NCI-H1092 (cell line): ENCODE measurements at places on chromosomes 5 and 9.

- no peak for DNase-seq
Observed at GRCh38 chr9:97704851-97705250, 7.7 kb upstream of the XPA start.

GRCh38 chr5:113237893-113238292 is 196.9 kb downstream of the TSSK1B start:
- no peak for DNase-seq

GRCh38 chr9:84374516-84374915 is 34.0 kb upstream of the SLC28A3 start:
- DNase-seq: no peak

DNA sequence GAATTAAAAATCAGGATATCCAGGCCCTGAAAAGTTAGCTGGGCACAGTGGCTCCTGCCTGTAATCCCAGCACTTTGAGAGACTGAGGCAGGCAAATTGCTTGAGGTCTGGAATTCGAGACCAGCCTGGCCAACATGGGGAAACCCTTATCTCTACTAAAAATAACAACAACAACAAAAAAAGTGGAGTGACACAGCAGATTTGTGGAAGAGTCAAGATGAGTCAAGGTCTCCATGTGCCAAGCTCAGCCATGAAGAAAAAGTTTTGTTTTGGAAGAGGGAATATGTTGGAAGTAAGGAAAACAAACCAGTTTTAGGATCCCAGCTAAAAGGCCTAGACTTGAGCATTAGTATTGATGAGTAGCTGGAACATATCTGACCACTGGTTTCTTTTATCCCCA is 14.7 kb downstream of the LRRC70 start:
- no peak for DNase-seq

GRCh38 chr9:81633952-81634854 is 55.1 kb downstream of the TLE1 start:
- no peak for DNase-seq

DNA sequence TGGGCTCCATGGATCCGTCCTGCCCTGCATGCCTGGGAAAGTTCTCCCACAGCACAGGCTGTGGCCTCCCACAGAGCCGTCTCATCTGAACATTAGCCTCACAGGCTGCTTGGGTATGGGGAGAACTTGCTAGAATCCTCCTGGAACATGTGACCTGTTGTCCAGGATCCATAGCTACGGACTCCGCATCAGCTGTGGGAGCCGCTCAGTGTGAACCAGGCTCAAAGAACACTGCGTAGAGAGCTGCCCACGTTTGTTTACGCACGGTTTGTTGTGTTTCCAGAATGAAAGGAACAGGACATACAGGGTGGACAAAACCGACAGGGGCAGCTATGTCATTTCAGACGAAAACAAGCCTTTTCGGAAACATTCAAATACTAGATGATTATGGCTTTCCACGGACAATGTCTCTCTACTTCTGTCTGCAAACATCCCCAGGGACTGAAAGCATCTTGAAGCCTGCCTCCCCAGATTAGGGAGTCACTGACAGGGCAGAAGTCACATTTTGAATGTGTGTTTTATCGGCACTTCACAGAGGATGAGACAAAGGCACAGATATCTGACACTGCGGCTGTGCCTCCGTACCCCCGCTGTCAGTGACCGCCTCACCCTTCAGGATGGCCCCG is 390.3 kb downstream of the GADD45G start:
- no peak for DNase-seq

GRCh38 chr5:159262472-159262858 is 625 bp upstream of the UBLCP1 start:
- DNase-seq: no peak

- peak; percentile 29 for DNase-seq
Observed at GRCh38 chr9:137029058-137029936, 1.3 kb upstream of the ABCA2 start.

GRCh38 chr5:59583810-59584562 is 309.5 kb downstream of the PDE4D start:
- peak; percentile 68 for DNase-seq

DNA sequence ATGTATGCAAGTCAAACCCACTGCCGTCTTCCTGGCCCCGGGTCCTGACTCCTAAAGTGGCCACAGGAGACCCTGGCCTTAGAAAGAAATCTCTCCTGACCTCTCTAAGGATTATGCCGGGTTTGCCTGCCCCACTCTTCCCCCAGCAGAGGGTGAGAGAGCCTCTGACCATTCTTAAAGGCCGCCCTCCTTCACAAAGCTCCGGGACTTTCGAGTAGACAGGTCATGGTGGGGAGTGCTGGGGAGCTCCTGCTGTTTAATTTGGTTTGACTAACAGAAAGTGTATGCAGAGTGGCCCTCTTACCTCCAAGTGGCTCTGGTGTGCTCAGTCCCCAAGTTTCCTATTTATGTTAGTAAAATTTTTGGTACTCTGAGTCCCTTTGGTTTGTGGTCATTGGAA is 111.8 kb downstream of the LRRC70 start:
- DNase-seq: no peak

DNA sequence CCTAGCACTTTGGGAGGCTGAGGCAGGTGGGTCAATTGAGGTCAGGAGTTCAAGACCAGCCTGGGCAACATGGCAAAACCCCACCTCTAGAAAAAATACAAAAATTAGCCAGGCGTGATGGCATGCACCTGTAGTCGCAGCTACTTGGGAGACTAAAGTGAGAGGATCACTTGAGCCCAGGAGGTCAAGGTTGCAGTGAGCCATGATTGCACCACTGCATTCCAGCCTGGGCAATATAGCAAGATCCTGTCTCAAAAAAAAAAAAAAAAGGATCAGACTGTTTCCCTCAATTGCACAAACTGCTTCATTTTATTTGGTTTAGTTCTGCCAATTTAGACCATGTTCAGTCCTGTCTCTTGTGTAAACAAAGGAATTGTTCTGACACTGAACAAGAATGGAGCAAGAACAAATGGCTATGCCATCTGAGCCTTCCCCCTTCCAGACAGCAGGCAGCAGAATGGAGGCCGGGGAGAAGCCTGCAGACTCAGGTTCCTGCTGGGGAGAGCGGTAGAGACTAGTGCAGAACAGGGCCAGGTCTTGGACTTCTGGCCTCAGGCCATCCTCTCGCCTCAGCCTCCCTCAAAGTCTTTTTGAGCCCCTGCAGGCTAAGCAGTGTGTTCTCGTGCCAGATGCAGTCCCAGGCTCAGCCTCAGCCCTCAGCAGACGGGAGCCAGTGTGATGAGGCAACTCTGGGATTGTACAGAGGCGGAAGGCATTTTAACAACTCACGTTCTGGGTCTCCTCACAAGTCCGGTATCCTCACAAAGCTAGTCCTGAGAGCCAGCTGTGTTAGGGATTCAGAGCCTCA is 18.2 kb downstream of the HNRNPH1 start:
- no peak for DNase-seq

- DNase-seq: no peak
Observed at GRCh38 chr5:68344447-68345111, 129.0 kb downstream of the PIK3R1 start.

GRCh38 chr5:26805076-26805475 is 233.3 kb downstream of the CDH9 start:
- DNase-seq: no peak

- no peak for DNase-seq
Observed at GRCh38 chr5:127006744-127007143, 23.6 kb downstream of the MARCHF3 start.

DNA sequence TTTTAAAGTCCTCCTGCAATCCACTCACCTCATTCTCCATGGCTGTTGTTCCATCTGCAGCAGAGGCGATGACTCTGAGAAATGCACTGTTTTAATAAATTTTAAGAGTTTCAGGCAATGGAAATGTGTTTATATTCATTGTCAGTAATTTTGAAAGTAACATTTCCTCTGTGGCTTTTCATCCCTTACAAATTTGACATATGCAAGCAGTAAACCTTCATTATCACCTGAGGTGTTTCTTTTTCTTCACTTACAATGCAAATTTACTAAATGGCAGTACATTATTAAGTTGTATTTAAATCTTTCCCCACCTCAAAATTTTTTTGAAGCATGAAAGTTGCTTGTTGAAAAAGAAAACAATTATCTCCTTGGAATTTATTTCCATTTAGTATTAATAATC is 136.9 kb downstream of the DIRAS2 start:
- DNase-seq: no peak

DNA sequence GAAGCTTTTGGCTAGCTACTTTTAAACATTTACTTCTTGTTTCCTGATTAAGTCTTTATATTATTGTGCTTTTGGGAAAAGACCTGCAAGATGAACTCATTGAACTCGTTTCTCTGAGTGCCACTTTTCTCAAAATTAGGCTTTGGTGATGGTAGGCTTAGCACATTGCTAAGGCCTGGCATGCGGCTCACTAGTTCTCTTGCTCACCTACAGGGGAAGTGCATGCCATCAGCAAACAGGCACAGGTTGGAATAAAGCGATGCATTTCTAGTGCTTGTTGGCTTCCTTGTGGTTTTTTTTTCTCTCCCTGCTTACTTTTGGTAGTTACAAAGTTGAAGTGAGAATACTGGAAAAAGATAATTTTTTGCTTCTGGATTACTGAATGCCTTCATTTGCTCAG is 41.4 kb downstream of the TLE4 start:
- DNase-seq: no peak

- no peak for DNase-seq
Observed at GRCh38 chr5:94900006-94900505, 281.6 kb downstream of the SLF1 start.

GRCh38 chr5:75192804-75193203 is 43.9 kb downstream of the ANKRD31 start:
- DNase-seq: no peak

DNA sequence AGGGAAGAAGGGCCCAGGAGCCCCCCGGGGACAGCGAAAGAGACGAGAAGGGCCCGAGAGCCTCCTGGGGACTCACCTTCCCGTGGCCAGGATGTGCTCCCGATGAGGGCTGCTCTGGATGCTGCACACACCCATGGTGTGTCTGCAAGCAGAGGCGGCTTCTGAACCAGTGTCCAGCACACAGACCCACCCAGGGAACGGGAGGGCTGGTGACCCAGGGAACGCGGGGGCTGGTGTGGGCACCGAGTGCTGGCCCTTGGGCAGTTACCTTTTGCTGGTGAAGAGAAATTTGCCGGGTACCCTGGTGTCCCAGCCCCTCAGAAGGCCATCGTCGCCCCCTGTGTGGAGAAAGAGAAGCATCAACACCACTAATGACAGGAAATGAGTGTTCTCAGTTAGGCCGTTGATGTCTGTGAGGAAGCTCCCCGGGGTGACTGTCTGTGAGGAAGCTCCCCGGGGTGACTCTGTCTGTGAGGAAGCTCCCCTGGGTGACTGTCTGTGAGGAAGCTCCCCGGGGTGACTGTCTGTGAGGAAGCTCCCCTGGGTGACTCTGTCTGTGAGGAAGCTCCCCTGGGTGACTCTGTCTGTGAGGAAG is 13.2 kb downstream of the MRPL41 start:
- no peak for DNase-seq

DNA sequence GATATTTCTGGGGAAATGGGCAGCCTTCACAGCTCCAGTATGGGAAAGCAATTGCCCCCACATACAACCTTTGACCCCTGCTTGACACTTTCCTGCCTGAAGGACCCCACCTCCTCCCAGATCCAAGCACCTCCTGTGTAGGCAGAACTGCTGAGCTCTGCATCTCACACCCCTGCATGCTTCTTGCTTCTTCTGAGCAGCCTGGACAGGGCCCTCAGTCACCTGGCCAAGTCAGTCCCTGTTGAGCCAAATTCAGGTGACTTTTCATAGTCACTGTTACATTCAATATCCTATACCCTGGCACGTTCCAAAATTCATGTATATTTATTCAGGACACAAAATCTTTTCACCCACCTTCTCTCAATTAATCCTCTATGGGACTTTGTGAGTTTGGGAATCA is 30.4 kb upstream of the CTSL start:
- no peak for DNase-seq

GRCh38 chr5:138623053-138623452 is 47.9 kb upstream of the HSPA9 start:
- DNase-seq: no peak

- no peak for DNase-seq
Observed at GRCh38 chr9:101247297-101247696, 137.5 kb downstream of the BAAT start.

GRCh38 chr5:87252283-87252605 is 15.4 kb upstream of the RASA1 start:
- DNase-seq: no peak

DNA sequence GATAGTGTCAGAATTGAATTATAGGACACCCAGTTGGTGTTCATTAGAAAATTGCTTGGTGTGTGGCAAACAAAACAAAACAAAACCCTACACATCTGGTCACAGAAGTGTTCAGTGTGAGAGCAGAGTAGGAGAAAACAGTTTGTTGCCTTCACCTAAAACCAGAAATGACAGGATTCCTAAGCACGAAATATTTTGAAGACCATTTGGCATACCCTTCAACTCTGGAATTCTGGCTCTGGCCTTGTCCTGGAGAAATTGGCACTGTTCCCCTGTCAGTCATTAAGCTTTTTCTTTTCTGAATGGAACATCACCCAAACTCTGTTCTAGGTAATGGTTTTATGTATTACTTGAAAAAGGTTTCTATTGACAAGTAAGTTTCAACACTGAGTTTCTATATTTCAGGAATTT is 110.2 kb upstream of the PCA3 start:
- no peak for DNase-seq

GRCh38 chr9:137156567-137157375 is 13.1 kb downstream of the LRRC26 start:
- DNase-seq: no peak

- no peak for DNase-seq
Observed at GRCh38 chr5:149340920-149341319, 4.4 kb upstream of the GRPEL2 start.

GRCh38 chr5:1247811-1248210 is 22.6 kb downstream of the SLC6A18 start:
- DNase-seq: no peak

DNA sequence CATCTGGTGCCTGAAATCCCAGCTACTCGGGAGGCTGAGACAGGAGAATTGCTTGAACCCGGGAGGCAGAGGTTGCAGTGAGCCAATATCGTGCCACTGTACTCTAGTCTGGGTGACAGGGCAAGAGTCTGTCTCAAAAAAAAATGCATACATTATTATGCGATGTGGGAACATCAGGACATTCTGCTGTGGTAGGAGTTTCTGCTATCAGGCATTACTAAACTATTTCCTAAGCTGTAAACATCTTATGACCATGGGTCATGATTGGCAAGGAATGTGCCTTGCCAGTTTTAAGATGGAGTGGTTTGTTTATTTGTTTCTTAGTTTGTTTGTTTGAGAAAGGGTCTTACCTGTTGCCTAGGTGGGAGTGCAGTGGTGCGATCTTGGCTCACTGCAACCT is 45.1 kb upstream of the FAM120A start:
- DNase-seq: no peak

GRCh38 chr9:127161081-127161624 is 38.7 kb upstream of the ANGPTL2 start:
- no peak for DNase-seq

- DNase-seq: no peak
Observed at GRCh38 chr5:173554989-173555705, 61.3 kb downstream of the BOD1 start.

- peak; percentile 44 for DNase-seq
Observed at GRCh38 chr9:113298924-113299770, 4.0 kb downstream of the RNF183 start.

GRCh38 chr5:131769961-131770360 is 26.9 kb downstream of the FNIP1 start:
- DNase-seq: no peak

- no peak for DNase-seq
Observed at GRCh38 chr9:76044266-76044819, 153.9 kb downstream of the PCSK5 start.

- DNase-seq: no peak
Observed at GRCh38 chr5:67997892-67998457, 217.6 kb upstream of the PIK3R1 start.

GRCh38 chr5:86175224-86175623 is 442.5 kb upstream of the COX7C start:
- DNase-seq: no peak
